Right renal pelvis (tissue), 4 donors: ENCODE measurements at places on chromosomes 6 and 20. TPM values are rescaled to one million over a fixed set of nuclear protein-coding genes. Genes with fewer than 3 reads are reported as not detected.

LIME1 gene
- polyA plus RNA-seq, result 5.9 TPM

- DNase-seq, result no peak
Observed at GRCh38 chr6:4163408-4164116, 28.2 kb upstream of the ECI2 start.

TRIM31 gene
- not detected for polyA plus RNA-seq

OPN5 gene
- 0.61 TPM for polyA plus RNA-seq

- DNase-seq, result peak; percentile 68
Observed at GRCh38 chr6:25652007-25652515, at the start of gene SCGN. Gene SCGN, plus strand, starts transcription at chr6:25652215. Its CDS starts 189 bp downstream, at chr6:25652404.

TREML1 gene
- polyA plus RNA-seq, result 0.52 TPM

ZNF322 gene
- polyA plus RNA-seq, result 47.4 TPM

DNA sequence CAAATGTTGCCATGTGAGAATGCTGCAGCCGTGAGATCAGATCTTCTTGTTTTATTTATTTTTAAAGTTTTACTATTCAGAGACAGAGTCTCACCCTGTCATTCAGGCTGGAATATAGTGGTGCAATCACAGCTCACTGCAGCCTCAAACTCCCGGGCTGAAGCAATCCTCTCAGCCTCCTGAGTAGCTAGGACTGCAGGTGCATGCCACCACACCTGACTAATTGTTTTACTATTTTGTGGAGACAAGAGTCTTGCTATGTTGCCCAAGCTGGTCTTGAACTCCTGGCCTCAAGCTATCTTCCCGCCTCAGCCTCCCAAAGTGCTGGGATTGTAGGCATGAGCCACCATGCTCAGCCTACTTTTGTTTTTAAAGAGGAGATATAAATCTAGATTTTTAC, 22.5 kb upstream of the SSR1 start:
- no peak for DNase-seq

TUBE1 gene
- polyA plus RNA-seq, result 26.8 TPM

GRCh38 chr6:42038811-42039408, 11.4 kb upstream of the TAF8 start:
- DNase-seq, result no peak

DNA sequence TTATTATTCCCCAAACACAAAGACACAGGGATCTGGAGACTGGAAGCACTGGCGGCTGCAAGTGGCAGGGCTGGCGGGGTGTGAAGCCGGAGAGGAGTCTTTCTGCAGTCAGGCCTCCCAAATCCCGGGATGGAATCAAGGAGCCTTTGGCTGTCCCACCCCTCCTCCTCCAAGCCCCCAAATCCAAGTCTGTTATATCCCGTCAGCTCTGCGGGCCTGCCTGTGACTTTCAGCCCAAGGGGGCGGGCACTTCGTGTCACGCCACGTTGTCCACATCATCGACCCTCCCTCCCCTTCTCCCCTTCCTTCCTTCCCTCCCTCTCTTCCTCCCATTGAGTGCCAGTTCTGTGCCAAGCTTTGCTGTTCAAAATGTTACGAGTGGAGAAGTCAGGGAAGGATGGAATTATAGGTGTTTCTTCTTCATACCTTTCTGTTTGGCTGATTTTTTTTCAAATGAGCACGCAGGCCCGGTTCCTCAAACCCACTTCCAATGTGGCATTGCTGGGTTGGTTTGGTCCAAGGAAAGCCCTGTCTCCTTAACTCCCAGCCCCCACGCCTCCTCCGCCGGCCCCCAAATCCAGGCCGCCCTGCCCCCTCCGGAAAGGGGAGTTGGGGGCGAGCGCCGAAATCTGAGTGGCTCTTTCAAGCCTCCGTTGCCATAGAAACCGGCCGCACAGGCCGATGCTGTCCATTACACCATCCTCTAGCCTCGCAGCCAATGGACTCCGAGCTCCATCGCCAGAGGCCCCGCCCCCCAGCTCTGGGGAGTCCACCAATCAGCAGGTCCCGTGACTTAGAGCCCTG, 12.7 kb downstream of the ZCCHC3 start:
- peak; percentile 99 for DNase-seq

GRCh38 chr6:98828941-98829411, 5.4 kb upstream of the POU3F2 start:
- DNase-seq, result no peak

SIRPB2 gene
- 0.56 TPM for polyA plus RNA-seq

- DNase-seq, result no peak
Observed at GRCh38 chr6:109291902-109292301, 90.4 kb downstream of the CD164 start.

- DNase-seq, result no peak
Observed at GRCh38 chr6:49653942-49654341, 17.3 kb upstream of the RHAG start.

DNA sequence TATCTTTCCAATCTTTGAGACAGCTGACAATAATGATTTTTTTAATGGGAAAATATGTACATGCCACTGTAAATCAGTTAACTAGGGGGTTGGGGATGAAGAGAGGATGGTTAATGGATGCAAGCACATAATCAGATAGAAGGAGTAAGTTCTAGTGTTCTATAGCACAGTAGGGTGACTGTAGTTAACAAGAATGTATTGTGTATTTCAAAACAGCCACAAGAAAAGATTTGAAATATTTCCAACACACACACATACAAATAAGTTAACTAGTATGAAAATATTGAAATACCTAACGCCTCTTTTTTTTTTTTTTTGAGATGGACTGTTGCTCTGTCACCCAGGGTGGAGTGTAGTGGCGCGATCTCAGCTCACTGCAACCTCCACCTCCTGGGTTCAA, 153.4 kb upstream of the SALL4 start:
- DNase-seq, result no peak

CFAP206 gene
- polyA plus RNA-seq, result 3.6 TPM

PPARD gene
- 24.1 TPM for polyA plus RNA-seq

- no peak for DNase-seq
Observed at GRCh38 chr6:6815732-6816131, 227.2 kb downstream of the LY86 start.

- no peak for DNase-seq
Observed at GRCh38 chr20:1802385-1803060, 92.7 kb upstream of the SIRPA start.

RAET1E gene
- 0.93 TPM for polyA plus RNA-seq

DNA sequence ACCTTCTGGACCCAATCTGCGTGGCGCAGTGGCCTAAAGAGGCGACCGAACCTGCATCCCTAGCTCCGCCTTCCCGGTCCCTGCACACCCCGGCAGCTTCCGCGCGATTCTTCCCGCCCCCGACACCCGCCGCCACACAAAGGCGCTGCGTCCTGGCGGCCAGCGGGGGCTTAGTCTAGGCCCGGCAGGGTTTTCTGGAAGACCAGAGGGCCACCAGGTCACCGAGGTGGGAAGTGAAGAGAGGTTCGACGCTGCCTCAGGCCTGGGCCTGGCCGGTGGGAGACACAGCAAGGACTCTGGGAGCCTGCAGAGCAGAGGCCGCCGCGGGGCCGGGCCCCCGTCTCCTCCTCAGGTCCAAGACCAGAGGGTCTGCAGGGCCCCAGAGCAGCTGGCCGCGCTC, 154.9 kb downstream of the OR2B2 start:
- no peak for DNase-seq
